ENCODE measurements at places on chromosomes 6 and 20. TPM values are rescaled to one million over a fixed set of nuclear protein-coding genes. Genes with fewer than 3 reads are reported as not detected.
A peak's percentile ranks its signal among the peaks of the same experiment; 100 is the strongest.

DNA sequence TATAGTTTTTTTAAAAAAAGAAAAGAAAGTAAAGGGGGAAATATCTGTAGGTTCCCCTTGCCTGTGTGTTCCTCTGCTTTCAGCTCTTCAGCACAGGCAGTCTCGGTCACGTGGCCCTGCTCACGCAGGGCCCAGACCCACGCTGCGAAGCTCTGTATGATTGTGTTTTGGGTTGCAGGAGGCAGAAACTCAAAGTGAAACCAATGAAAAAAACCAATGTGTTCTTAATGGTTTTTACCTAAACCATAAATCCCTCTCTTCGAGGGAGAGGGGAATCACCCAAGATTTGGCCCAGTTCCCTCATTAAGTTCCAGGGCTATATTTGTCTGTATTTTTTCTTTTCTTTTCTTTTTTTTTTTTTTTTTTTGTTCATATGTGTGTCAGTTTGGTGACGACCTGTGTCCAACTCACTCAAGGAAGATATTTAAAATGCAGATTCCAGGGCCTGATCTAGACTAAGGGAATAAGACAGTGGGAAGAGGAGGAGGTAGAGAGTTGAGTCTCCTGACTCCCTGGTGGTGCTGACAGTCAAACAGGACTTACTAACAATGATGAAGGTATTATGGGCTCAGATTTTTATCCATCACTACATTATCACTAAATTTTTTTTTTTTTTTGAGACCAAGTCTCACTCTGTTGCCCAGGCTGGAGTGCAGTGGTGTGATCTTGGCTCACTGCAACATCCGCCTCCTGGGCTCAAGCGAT, 33.8 kb upstream of the RREB1 start:
- no peak for DNase-seq
- no peak overlapping the region for H3K27ac ChIP-seq
- no peak overlapping the region for H3K4me3 ChIP-seq
- no peaks in the 10 kb centered on the region for H3K4me1 ChIP-seq

Gene WFDC12
- total RNA-seq: not detected

Gene PTGIS
- 33.6 TPM for total RNA-seq

Gene SLC22A23
- 16.2 TPM for total RNA-seq

GRCh38 chr6:95780037-95780436, 202.7 kb downstream of the MANEA start:
- no peak overlapping the region for H3K4me3 ChIP-seq
- DNase-seq: no peak
- no peaks in the 10 kb centered on the region for H3K27me3 ChIP-seq
- no peaks in the 10 kb centered on the region for H3K36me3 ChIP-seq
- H3K27ac ChIP-seq: no peak overlapping the region

DNA sequence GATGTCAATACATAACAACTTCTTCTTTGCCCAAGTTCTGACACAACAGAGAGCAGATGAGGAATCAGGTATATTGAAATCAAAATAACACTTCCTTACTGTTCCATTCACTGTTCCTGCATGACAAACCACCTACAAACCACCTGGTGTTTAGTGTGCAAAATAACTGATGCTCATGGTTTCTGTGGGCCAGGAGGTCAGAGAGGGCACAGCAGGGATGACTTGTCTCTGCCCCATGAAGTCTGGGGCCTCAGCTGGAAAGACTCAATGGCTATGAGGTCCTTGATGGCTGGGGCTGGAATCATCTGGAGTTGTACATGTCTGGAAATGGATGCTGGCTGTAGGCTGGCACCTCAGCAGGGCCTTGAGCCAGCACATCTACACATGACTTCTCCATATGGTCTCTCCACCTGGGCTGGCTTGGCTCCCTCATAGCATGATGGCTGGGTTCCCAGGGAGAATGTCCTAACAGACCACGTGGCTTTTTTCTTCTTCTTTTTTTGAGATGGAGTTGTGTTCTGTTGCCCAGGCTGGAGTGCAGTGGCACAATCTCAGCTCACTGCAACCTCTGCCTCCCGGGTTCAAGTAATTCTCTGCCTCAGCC, 7.4 kb upstream of the COX4I2 start:
- DNase-seq: no peak
- H3K27ac ChIP-seq: no peak overlapping the region
- no peaks in the 10 kb centered on the region for H3K36me3 ChIP-seq

DNA sequence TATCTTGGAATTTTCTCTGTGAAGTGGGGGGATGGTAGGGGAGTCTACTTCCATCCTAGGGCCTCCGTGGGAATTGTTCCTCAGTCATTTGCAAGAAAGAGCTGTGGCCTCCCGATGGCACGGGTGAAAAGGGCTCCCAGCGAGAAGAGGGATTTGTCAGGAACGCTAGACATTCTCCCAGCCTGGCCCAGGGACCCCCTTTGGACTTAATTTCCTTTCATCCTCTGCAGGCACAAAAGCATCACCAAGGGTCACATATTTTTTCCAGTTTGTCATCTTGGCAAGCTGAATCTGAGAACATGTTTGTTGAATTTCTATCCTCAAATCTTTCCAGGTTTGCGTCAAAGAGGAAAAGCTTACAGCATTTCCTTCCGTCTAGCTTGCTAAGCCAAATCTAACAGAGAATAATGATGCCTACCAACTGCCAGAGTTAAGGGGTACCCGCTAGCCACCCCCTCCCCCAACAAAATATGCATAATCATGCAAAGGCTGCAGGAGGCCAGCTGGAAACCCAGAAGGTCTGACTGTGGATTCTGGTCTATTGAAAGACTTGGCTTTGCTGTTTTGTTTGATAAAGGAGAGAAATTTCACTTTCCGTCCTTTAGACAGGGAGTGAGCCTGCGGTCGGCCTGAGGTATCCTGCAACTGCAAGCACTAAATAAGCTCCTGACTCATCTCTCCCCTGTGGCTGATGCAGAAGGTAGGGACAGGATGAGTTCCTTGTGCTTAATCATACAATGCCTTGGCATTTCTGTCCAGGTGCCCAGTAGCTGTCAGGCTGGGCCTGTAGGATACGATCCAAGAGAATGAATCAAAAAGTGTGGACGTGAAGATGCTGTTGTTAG, 23.1 kb downstream of the PSMG4 start:
- peak; percentile 95 for DNase-seq
- no peak overlapping the region for H3K4me3 ChIP-seq
- H3K27ac ChIP-seq: peak overlapping the region; percentile 70

DNA sequence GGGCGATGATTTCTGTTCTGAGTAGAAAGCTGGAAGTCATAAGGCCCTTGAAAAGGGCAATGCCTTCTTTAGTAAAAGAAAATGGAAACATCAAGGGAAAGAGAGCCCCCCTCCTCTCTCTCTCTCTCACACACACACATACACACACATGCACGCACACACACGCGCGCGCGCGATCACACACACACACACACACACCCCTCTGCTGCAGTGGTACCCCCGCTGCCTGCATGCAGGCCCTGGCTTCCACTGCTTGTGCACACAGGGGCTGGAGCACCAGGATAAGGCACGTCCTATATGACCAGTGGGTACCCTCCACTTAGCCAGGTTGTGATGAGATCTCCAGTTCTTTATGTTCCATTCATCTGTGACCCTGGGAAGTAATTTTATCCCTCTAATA, 300.9 kb downstream of the SLC35F1 start:
- no peaks in the 10 kb centered on the region for H3K36me3 ChIP-seq
- no peaks in the 10 kb centered on the region for H3K27me3 ChIP-seq
- H3K4me3 ChIP-seq: no peak overlapping the region
- no peaks in the 10 kb centered on the region for H3K4me1 ChIP-seq

Gene CST11
- not detected for total RNA-seq

Gene SNPH
- 10.0 TPM for total RNA-seq
